Adipocyte (in vitro differentiated cells): ENCODE measurements at places on chromosomes 3 and 15.

- DNase-seq = no peak
Measured at GRCh38 chr3:29771602-29772001, 490.7 kb downstream of the RBMS3 start.

DNA sequence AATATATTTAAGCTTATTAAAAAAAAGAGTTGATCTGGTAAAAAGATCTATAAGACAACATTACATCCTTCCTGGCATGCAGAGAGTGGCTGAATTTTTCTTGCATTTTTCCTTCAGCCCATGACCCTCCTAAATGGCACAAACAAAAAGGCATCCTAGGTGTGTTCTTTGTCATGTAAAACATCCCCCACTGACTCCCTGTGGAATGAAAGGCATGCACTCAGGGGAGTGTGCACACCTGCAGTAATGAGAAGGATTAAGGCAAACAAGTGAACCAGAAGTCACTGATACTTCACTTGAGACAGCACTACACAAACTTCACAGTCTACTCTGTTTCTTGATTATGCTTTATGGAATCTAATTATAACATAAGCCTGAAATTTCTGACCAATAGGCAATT lies 195.0 kb downstream of the RBMS3 start:
- DNase-seq = no peak

- no peak for DNase-seq
Measured at GRCh38 chr3:79766496-79767193, 1.2 kb downstream of the ROBO1 start.

- peak; percentile 37 for DNase-seq
Measured at GRCh38 chr15:39574427-39574826, 6.5 kb upstream of the THBS1 start.

DNA sequence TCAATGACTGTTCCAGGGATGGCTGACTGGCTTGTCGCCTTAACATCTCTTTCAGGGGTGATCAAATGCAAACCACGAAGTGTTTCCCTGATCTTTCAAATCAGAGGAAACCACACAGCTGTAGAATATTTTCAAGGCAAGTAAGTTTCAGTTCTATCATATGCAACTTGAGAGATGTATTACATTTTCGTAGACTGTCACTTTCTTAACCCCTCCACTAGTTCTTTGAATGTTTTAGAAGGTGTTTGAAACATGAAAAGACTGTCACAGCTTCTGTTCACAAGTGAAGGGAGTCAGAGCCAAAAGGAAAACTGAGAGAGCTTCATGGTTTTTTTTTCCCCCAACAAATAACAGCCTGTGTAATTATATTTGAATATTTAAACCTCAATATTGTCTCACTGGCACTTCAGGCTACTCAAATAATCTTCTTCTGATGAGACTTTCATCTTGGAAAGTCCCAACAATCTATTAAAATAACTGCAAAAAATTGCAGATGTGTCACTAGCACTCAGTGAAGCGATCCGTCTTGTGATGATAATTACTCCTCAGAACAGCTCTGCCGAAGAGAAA lies 25.9 kb upstream of the CAPN7 start:
- DNase-seq = no peak
